ENCODE measurements at places on chromosomes 16 and 17.

DNA sequence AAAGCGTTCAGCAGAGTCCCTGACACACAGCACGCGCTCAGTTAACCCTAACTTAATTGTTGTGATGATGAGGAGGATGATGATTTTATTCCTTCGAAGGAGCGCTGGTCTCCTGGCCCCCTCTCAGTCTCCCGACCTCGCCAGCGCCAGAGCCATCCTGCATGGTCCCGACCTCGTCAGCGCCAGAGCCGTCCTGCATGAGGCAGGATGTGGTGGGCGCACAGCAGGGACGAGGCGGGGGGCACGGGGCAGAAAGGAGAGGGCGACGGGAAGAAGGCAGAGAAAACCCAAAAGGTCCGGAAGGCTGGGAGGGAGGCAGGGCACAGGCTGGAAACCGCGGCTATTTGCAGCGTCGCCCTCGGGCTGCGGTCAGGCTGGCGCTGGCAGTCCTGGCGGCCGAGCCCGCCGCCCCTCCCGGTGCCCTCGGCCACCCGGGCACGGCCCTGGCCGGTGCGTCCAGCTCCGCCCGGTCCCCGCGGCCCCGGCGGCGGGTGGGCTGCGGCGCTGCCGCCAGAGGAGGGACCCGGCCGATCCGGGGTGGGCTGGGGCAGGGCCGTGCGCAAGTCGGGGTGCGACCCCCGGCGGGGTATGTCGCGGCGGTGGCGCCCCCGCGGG lies 3.0 kb upstream of the TAC4 start:
- no peak for DNase-seq
- peaks cover 8% of the 10 kb centered on the region for H3K4me1 ChIP-seq
- no peaks in the 10 kb centered on the region for H3K36me3 ChIP-seq
- H3K27ac ChIP-seq, result peak overlapping the region; percentile 73

DNA sequence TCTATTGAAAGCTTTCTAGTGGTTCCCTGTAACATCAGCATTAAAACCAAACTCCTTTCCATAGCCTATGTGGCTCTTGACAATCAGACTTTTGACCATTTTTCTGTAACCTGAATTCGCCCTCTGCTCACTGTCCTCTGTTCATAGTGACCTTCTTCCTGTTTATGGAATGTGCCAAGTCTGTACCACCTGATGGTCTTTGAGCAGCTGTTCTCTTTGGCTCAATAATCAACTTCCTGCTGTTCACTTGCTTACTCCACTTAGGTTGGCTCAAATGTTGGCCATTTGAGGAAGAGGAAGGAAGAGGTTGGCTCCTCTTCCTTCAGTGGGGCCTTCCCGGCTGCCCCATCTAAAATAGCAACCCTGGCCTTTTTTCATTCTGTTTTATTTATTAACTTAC lies 251.5 kb downstream of the CA10 start:
- H3K27me3 ChIP-seq, result no peaks in the 10 kb centered on the region
- no peak overlapping the region for H3K4me3 ChIP-seq
- no peak overlapping the region for H3K27ac ChIP-seq
- H3K36me3 ChIP-seq, result no peaks in the 10 kb centered on the region
- DNase-seq, result no peak

GRCh38 chr17:82949984-82950383 lies 110.2 kb upstream of the ZNF750 start:
- H3K4me1 ChIP-seq, result peaks cover 2% of the 10 kb centered on the region
- H3K4me3 ChIP-seq, result no peak overlapping the region
- DNase-seq, result no peak
- H3K27me3 ChIP-seq, result no peaks in the 10 kb centered on the region
- peaks cover 89% of the 10 kb centered on the region for H3K36me3 ChIP-seq

GRCh38 chr17:7589204-7589868 lies 558 bp downstream of the SOX15 start:
- peaks cover 8% of the 10 kb centered on the region for H3K4me1 ChIP-seq
- DNase-seq, result peak; percentile 52
- H3K36me3 ChIP-seq, result peaks cover 76% of the 10 kb centered on the region

GRCh38 chr17:40177275-40177874 lies at the start of gene RAPGEFL1:
Gene RAPGEFL1, plus strand, starts transcription at chr17:40177470. Its CDS starts 392 bp downstream, at chr17:40177862.
- no peaks in the 10 kb centered on the region for H3K27me3 ChIP-seq
- peaks cover 9% of the 10 kb centered on the region for H3K4me1 ChIP-seq
- H3K36me3 ChIP-seq, result peaks cover 36% of the 10 kb centered on the region
- H3K27ac ChIP-seq, result peak within 1 kb of the TSS; percentile 39
- DNase-seq, result peak; percentile 69

- H3K27me3 ChIP-seq, result no peaks in the 10 kb centered on the region
- no peaks in the 10 kb centered on the region for H3K4me1 ChIP-seq
- no peak for DNase-seq
- H3K27ac ChIP-seq, result no peak overlapping the region
These were observed 434.0 kb upstream of the CDH5 start for GRCh38 chr16:65932350-65933072.

DNA sequence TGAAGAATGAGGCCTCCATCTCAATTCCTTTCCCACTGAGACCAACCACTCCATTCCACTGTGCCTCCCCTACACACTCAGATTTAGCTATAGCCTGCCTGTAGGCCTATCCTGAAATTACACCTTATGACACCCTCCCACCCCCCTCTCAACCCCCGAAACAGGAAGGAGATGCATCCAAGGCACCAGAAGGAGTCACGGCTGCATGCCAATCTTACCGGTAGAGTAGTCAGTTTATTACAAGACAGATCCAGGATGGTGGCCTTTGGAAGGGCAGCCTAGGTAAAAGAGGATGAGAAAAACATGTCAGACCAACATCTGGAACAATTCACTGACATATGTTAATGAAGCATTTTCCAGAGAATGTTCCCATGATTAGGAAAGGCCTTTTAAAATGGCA lies 2.6 kb downstream of the LRRC59 start:
- DNase-seq, result no peak
- peak overlapping the region; percentile 99 for H3K4me3 ChIP-seq
- peaks cover 61% of the 10 kb centered on the region for H3K36me3 ChIP-seq
- H3K27me3 ChIP-seq, result no peaks in the 10 kb centered on the region
- peaks cover 24% of the 10 kb centered on the region for H3K4me1 ChIP-seq

- no peak overlapping the region for H3K4me3 ChIP-seq
- H3K4me1 ChIP-seq, result peaks cover 3% of the 10 kb centered on the region
- H3K27ac ChIP-seq, result no peak overlapping the region
- DNase-seq, result no peak
- peaks cover 81% of the 10 kb centered on the region for H3K36me3 ChIP-seq
These were observed 99.6 kb downstream of the ABCC1 start for GRCh38 chr16:16048904-16049582.

DNA sequence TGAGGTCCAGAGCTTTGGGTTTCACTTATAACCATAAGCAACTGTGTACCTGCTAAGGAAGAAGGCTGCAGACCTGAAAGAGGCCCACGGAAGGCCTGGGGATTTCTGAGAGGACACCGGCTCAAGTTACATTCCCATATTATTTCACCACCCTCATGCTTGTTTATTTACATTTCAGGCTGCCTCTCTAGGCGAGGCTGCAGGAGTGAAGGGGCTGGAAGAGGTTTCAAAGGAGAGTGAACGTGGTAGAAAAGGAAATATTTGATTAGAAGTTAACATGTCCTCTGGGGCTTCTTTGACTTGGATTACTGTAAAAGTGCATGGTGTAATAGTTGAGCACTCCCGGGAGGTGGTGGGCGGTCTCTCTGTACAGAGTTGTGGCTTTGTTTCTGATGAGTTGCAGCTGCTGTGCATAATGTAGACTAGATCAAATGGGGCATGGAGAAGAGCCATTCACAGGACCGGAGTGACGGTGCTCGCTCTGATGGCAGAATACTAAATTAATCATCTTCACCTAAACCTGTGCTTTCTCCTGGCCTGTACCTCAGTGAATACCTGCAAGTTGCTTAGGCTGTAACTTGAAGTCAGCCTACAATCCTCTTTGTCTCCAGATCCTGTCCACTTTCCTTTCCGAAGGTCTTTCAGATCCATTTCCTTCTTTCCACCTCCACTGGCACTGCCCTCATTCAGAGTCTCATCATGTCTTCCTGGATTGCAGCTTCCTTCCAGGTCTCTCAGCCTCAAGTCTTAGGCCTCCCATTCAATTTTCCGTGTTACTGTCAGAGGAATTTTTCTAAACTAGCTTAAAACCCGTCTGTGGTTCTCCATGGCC lies 1.9 kb upstream of the CPD start:
- peaks cover 12% of the 10 kb centered on the region for H3K36me3 ChIP-seq
- H3K27me3 ChIP-seq, result peaks cover 4% of the 10 kb centered on the region
- H3K27ac ChIP-seq, result no peak overlapping the region
- DNase-seq, result no peak

DNA sequence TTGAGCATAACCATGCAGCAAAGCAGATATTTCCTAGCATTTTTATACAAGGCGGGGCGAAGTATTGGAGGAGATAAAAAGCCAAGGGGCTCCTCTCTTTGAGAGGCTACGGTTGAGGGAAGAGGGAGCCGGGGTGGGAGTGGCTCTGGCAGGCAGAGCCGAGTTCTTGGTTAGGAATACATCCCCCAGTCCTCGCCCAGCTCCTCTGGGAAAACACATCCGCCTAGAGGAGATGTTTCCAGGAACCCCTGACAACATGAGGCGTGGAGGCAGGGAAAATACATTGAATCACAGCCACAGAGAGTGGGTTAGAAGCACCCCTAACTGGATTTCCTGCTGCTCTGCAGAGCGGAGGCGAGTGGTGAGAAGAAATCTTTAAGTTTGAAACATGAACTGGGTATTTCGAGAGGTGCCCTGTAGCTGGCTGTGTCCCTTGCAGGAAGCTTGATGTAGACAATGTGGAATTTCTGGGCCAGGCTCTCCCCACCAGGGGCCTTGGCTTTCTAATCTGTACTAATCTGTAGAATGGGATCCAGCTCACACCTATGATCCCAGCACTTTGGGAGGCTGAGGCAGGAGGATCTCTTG lies 27.3 kb downstream of the TTYH2 start:
- H3K4me1 ChIP-seq, result no peaks in the 10 kb centered on the region
- H3K27me3 ChIP-seq, result no peaks in the 10 kb centered on the region
- H3K27ac ChIP-seq, result no peak overlapping the region
- DNase-seq, result no peak
- H3K4me3 ChIP-seq, result no peak overlapping the region

- no peaks in the 10 kb centered on the region for H3K27me3 ChIP-seq
- no peak overlapping the region for H3K27ac ChIP-seq
- H3K4me3 ChIP-seq, result peak overlapping the region; percentile 62
- H3K36me3 ChIP-seq, result no peaks in the 10 kb centered on the region
These were observed 1.0 kb downstream of the ANTKMT start for GRCh38 chr16:721765-722540.

DNA sequence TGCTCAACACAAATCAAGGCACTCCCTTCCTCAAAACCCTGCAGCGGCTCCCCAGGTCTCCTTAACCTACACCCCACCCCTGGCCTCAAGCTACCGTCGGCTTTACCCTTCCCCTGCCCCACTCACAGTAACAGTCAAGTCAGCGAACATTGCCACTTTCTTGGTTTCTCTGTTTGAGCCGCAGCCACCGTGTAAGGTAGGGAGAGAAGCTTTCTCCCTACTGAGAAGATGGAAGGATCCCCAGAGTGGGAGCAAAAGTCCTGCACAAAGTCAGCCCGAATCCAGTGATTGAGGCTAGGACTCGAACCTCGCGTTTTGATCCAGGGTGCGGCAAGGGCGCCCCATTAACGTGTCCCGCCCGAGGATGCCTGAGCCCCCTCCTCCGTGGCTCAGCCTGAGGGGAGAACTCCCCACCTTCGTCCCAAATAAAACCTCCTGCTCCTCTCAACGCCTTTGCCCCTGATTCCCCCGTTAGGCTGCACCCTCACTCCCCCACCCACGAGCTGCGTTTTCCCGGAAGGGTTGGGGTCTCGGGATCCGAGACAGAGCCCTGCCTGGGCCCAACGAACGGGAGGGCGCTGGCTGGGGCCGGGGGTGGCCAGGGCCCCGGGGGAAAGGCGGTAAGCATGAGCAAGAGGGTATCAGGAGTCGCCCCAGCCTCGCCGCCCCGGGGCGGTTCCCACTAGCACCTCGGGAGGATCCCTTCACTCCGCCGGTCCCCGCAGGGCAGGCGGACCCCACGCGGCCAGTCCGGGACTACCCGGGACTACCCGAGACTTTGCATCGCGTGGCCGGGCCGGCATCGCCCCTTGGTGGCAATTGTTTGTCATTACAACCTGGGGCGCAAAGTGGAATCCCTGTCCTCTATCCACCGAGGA lies 9.9 kb upstream of the NAGS start:
- no peak overlapping the region for H3K4me3 ChIP-seq
- peaks cover 18% of the 10 kb centered on the region for H3K27me3 ChIP-seq
- no peak overlapping the region for H3K27ac ChIP-seq
- DNase-seq, result peak; percentile 54
- no peaks in the 10 kb centered on the region for H3K4me1 ChIP-seq
- no peaks in the 10 kb centered on the region for H3K36me3 ChIP-seq

DNA sequence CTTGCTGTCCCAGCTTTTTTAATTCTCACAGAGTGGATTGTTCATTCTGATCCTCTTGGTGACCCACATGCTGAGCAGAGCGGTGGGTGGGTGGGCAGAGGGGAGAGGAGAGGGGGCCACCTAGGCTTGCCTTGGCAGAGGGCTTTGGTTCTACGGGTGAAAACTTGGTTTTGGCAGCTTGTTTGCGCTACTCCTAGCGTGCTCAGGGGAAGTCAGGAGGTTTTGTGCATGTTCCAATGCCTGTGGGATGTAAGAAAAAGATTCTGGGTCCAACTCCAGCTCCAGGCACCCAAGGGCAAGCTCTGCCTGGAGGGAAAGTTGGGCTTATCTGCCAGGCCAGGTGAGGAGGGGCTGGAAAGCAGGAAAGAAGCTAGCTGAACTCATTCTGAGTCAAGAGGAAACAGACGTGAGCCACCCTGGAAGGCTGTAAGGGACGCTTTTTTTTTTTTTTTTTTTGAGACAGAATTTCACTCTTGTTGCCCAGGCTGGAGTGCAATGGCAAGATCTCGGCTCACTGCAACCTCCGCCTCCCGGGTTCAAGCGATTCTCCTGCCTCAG lies 169.1 kb downstream of the WSCD1 start:
- DNase-seq, result no peak
- H3K4me3 ChIP-seq, result no peak overlapping the region
- no peaks in the 10 kb centered on the region for H3K36me3 ChIP-seq

- H3K4me1 ChIP-seq, result no peaks in the 10 kb centered on the region
- no peak for DNase-seq
- no peaks in the 10 kb centered on the region for H3K36me3 ChIP-seq
- H3K27ac ChIP-seq, result no peak overlapping the region
- H3K27me3 ChIP-seq, result no peaks in the 10 kb centered on the region
- H3K4me3 ChIP-seq, result no peak overlapping the region
These were observed 313.4 kb downstream of the HAPSTR1 start for GRCh38 chr16:9404811-9405210.

DNA sequence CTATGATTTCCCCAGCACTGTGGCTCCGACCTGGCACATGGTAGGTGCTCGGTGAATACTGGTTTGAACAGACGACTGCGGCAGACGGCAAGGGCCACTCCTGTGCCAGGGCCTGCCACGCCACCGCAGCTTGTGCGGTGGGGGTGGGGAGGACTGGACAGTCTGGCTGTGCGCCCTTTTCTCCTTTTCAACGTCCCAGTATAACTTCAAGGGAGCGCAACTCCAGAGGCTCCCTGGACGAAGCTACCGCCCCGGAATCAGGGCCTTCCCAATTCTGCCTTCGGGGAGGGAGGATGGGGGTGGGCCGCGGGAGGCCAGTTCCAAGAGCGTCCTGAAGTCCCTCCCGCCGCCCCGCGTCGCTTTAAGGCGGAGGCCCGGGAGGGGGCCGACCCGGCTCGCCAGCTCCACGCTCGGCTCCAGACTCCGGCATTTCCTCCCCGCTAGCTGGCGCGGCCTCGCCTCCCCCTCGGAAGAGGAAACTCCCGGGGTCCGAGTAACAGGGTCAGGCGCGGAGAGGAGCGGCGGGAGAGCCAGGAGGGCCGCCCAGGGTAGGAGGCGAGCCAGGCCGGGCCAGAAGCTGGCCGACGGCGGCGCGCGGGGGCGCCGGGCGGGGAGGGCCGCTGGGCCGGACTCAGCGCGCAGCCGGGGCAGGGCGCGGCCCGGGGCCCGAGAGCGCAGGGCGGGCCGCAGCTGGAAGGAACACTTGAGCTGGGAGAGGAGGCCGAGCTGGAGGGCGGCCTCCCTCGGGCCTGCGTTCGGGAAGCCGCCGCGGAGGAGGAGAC lies at the start of gene ITPRIPL2:
Gene ITPRIPL2 (plus strand): TSS at position 388 of the 782 bp plus-strand sequence. CDS start 498 bp downstream, outside the sequence.
- H3K27ac ChIP-seq, result peak within 1 kb of the TSS; percentile 88
- H3K36me3 ChIP-seq, result peaks cover 32% of the 10 kb centered on the region
- peaks cover 39% of the 10 kb centered on the region for H3K4me1 ChIP-seq
